ENCODE measurements at places on chromosomes 11 and 22.

DNA sequence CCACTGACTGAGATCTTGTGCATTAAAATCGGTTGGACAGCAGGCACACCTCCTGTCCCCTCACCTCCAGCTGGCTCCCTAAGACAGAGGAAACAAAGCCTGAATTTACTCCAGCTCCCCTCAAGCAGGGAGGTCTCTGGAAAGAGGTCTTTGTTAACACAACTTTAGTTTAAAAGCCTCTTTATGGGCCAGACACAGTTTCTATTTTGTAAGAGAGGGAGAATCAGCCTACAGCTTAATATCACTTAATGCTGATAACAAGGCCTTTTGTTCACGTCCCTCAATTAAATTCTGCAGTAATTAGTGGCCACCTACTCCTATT lies 36.3 kb downstream of the PLEKHA7 start:
- DNase-seq = no peak

DNA sequence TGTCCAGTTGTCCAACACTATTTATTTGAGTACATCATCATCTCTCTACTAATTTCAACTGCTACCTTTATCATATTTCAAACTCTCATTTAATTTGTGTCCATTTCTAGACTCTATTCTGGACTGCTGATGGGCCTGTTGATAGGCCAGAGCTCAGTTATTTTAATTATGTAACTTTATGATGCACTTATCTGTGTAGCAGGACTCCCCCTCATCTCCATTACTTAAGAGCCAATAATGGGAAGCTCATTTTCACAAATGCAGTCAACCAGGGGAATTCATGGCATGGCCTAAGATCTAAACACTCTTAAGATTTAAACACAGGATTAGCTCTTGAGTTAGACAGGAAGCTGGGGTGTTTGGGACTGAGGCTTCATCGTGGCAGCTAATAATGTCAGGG lies 21.4 kb downstream of the KCNQ1OT1 start:
- DNase-seq = no peak

DNA sequence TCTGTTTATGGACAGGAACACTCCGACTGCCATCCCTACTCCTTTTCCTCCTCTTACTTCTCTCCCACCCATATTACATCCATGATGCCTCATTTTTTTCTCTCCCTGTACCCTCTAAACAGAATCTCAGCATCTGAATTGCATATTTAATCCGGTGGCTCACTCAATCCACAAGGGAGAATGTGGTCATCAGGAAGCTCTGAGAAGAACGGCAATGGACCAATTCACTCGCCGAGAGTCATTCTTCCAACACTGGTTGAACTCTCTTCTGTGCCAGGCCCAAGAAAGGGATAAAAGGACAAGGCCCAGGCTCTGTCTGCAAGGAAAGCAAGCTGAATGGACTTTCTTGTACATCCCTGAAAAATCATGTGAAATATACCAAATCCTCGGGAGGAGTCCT lies 15.9 kb downstream of the MAP6 start:
- no peak for DNase-seq

GRCh38 chr11:134589129-134589528 lies 177.1 kb upstream of the B3GAT1 start:
- no peak for DNase-seq

GRCh38 chr11:118126082-118126838 lies 26.4 kb downstream of the SCN4B start:
- DNase-seq = no peak

GRCh38 chr22:40314041-40314440 lies 32.3 kb upstream of the ADSL start:
- no peak for DNase-seq

GRCh38 chr11:127693686-127694085 lies 693.1 kb upstream of the KIRREL3 start:
- DNase-seq = no peak

- no peak for DNase-seq
Observed at GRCh38 chr11:132876705-132877104, 655.6 kb downstream of the OPCML start.

GRCh38 chr22:46295277-46295971 lies 1.2 kb upstream of the GTSE1 start:
- no peak for DNase-seq

GRCh38 chr11:120214581-120214980 lies 3.7 kb downstream of the OAF start:
- DNase-seq = no peak

DNA sequence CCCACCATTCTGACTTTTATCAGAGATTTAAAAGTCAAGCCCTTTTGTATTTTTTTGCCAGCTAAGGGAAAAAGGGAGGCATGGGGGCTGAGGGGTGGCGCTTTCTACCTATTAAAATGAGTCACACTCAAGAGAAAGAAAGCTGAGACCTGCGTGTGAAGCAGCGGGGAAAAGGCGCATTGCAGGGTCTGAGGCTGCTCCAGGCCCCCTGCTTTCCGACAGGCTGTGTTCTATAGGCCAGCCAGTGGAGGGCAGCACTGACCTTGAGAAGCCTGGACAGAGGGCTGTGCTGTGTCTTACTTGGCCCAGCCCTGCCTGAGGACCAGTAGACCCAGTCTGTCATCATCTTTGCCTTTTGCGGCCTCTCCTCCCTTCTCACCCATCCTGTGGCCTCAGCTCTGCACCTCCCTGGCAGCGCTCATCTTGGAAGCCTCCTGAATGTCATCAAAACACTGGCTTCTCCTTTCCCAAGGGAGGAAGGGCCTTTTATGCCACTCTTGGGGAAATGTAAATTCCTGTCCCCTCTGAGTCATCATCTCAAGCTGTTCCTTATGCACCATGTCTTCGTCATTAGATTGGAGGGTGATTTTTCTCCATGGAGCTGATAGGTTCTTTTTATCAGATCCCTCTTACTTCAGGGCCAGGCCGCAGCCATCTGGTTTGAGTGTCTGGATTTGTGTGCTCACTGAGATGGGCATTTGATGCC lies 12.6 kb upstream of the MAPK8IP1 start:
- DNase-seq = no peak

Measured in stimulated activated CD8-positive, alpha-beta memory T cell treated with anti-CD3 and anti-CD28 coated beads, Interleukin-2, amount 100 ng/mL, for 1 hour (primary cell).